ENCODE measurements at places on chromosomes 4 and X.

DNA sequence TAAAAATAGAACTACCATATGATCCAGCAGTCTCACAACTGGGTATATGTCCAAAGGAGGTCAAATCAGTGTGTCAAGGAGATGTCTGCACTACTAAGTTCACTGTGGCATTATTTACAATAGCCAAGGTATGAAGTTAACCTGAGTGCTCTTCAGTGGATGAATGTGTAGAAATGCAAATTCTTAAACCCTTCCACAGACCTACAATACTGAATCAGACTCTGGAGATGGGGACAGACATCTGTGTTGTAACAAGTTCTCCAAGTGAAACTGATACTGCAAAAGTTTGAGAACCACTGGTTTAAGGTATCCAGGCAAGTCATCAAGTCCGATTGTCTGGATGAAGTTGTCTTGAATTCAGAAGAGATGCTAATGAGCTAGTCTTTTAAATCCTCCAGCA lies 38.5 kb downstream of the SMAD1 start:
- DNase-seq: no peak

GRCh38 chr4:167885872-167886271 lies 206.5 kb upstream of the ANXA10 start:
- no peak for DNase-seq

- DNase-seq: no peak
These were observed 156.2 kb upstream of the SLC7A11 start for GRCh38 chr4:138398322-138398721.

DNA sequence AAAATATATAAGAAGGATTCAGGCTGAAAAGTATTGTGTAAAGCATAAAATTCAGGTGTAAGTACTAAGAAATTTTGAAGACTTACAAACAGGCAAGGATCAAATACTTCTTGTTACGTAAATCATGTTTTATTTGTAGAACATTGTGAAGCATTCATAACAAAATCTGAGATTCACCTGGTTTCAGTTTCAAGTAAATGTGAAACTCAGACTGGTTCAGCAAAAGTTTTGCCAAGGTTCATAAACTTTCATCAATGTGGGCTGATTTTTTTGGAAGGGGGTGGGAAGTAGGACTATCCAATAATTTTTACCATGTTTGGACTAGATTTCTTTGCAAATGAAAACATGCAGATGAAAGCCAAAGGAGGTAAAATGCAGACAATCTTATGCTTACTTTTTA lies 527.7 kb downstream of the ANKRD50 start:
- DNase-seq: no peak

- DNase-seq: peak; percentile 13
These were observed 10.2 kb upstream of the YIPF6 start for GRCh38 chrX:68488657-68489056.

GRCh38 chrX:134782796-134783195 lies 124.5 kb upstream of the PLAC1 start:
- DNase-seq: no peak

- peak; percentile 45 for DNase-seq
These were observed at the start of gene DMD for GRCh38 chrX:33211356-33212260. Gene DMD (minus strand): TSS chrX:33211549. CDS start chrX:33211312, 237 bp downstream.

GRCh38 chr4:98845960-98846359 lies 83.0 kb downstream of the EIF4E start:
- DNase-seq: no peak

- DNase-seq: no peak
These were observed 160.2 kb downstream of the NHS start for GRCh38 chrX:17535229-17535628.

GRCh38 chrX:104712515-104712914 lies 146.5 kb downstream of the IL1RAPL2 start:
- no peak for DNase-seq

GRCh38 chr4:54929459-54929858 lies 195.9 kb downstream of the KDR start:
- DNase-seq: no peak

All from mucosa of gallbladder (tissue), 1 donor.